Naive B cell (primary cell): ENCODE measurements at places on chromosomes 1 and 21.

DNA sequence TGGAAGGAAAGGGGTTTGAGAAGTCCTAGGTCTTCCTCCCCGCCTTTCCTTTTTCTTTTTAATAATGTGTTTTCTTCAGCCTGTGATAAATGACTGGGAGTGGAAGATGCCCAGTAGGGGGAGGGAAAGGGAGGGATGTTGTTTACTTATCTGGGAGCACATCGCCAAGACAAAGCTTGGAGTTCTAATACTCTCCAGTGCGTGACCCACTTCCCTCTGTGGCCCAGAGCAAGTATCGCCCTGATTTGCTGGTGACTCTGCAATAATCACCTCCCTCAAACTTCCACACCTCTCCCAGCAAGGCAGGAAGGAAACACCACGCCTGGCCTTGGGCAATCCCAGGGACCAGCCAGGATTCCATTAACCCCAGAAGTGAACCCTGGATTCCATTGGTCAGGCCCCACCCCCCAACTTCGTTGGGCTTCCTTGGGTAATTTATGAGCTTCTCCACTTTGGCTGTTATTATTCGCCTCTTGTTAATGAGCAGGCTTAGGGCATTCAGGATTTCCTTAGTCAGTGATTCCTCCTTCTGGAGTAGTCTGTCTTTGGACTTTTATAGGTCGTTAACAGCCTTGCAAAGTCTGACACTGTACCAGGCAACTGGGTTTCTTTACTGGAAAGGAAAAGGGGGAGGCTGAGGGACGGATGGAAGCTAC, 24.3 kb upstream of the GRHL3 start:
- DNase-seq: no peak

- DNase-seq: no peak
These were observed 209.1 kb upstream of the COA6 start for GRCh38 chr1:234164098-234164709.

DNA sequence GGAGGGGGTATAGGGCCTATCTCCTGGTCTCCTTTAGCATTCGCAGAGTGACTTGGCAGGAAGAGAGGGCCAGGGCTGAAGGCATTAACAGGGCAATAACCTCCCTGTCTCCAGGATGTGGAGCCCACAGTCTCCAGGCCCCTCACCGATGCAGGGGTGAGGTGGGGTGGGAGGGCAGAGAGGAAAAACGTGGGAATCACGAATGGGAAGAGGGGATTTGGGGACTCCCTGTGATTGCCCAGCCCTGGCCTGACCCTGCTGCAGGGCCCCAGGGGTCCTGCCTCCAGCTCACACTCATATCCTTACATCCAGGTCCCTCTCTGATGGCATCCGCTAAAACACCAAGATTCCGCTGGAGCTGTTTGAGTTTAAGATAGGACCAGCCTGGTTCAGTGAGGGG, 14.6 kb downstream of the TFAP2E start:
- no peak for DNase-seq

GRCh38 chr1:176540428-176540827, 77.5 kb downstream of the PAPPA2 start:
- no peak for DNase-seq

DNA sequence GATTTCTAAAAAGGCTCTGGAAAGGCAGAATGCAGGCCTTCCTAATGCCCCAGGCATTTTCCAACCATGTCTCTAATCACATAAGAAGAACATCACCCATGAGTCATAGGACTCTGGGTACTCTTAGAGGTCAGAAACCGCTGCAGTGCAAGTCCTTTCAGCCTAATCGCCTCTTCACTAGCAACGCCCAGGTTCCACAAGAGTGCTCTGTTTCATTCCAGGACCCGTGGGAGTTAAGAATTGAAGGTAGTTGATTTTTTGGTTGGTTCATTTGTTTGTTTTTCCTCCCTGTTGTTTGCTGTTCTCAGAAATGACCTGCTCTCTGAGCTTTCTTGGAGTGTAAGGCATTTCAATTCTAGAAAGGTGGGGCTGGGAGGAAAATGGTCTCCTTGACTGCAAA, 123.2 kb downstream of the NR5A2 start:
- no peak for DNase-seq

DNA sequence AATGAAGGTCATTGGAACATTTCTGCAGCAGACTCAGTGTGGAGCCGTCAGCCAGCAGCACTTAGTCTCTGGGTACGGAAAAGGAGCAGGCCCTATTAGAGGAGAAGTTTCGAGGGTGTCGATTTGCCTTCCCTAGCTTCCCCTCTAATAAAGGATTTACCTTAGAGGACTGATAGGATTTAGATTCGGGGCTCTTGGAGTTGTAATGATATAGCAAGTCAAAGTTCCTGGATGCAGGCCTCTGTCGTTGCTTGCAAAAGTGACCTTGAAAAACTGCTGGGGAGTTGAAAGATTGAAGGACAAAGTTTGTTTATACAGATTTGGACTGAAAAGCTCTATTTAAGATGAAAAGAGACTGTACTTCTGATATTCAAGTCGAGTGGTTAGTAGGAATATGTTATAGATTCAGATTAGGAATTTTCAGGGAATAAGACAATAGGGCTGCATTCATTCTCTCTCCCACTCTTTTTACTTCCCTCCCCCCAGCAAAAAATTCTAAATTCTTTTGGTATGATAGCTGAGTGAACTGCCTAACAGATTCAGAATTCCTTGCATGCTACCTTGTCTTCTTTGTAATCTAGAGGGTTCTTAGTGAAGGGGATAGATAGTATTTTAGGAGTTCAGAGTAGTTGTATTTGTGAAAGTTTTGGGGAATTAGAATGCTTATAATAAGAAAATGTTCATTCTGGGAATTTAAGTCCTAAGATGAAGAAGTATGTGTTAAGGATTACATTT, 19.2 kb downstream of the NFYC start:
- no peak for DNase-seq

DNA sequence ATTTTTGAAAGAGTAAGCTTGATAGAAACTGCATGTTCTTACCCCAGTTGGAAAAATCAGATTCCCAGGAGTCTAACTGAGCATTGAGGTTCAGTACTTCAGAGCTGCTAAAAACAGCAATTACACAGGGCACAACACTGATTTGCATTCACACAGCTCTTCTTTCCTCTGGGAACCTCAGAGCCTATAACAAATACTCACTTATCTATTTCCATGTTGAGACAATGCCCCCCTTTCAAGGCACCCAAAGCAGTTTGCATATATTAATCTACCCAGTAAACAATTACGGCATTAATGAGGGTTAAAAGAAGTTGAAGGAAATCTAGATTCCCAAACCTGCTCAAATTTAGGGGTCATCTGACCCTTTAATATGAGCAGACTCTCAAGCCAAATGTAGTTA, 126.9 kb upstream of the SLC35F3 start:
- no peak for DNase-seq
